ENCODE measurements at places on chromosomes 2 and 18.

GRCh38 chr18:13381944-13382365 is 163.4 kb downstream of the LDLRAD4 start:
- no peak for DNase-seq

DNA sequence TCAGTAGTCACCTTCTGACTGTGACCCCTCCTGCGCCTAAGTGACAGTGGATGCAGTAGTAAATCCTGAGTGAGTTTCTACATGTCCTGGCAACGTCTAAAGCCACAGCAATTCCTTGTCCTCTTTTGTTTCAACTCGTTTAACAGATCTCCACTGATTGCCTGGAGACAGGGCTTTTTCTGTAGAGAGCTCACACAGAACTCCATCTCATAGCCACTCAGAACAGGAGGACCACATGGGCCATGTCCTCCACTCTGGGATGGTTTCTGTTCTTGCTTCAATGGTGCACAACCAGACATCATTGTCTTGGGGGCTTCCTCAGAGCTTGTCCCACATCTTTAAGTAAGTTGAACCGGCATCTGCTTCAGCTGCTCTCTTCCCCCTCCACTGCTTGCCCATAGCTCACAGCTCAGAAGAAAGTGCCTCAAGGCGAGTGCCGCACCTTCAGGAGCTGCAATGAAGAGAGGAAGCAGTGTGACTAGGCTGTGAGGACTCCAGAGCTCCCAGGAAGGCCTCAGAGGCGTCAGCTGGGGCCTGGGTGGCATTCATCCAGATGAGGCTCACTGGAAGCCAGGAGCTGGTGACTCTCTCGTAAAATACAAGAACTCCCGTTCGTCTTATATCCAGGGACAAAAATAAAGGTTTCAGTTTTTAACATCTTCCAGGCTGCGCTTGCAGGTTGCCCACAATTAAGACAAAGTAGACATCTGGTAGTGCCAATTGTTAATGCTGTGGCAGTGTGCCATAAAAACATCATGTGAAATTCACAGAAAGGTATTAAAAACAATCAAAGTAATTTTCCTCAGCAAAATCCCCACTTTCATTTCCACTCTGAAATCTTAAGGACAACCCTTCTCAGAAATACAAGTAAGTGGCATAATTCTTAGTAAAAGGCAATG is 37.3 kb downstream of the ST3GAL5 start:
- no peak for DNase-seq

DNA sequence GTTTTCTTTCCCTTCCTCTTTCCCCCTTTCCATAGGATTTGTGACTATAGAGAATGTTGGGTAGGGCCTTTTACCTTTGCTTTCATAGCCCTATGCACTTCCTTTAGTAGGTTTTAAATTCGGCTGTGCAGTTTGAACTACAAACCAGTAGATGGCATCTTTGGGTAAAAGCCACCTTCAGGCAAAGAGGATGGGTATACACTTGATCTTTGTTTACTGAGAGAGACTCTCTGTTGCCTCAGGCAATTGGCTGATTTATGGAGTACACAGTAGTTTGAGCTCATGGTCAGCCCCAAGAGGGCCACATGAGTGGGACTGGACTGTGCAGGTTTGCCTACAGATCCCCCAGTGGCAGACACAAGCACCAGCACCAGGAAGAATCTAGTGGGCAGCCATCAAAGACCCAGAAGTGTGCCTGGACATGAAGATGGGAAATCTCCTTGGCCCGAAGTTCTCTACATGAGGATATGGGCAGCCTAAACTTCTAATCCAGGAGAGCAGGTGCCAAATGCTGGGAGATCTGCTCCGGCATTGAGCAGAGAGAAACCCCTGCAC is 1304.3 kb upstream of the DDX18 start:
- DNase-seq: no peak

GRCh38 chr2:15456352-15456751 is 104.8 kb downstream of the NBAS start:
- DNase-seq: no peak

- no peak for DNase-seq
Measured at GRCh38 chr2:203908797-203909185, 27.8 kb upstream of the ICOS start.

Measured in stimulated activated CD8-positive, alpha-beta memory T cell treated with anti-CD3 and anti-CD28 coated beads, Interleukin-4, amount 100 ng/mL, for 1 hour (primary cell).